ENCODE measurements at places on chromosomes 2 and 18.

GRCh38 chr2:106269591-106270291 is 75.6 kb upstream of the UXS1 start:
- DNase-seq = peak; percentile 68

GRCh38 chr2:169105476-169105875 is 36.1 kb downstream of the DHRS9 start:
- DNase-seq = no peak

- no peak for DNase-seq
Measured at GRCh38 chr18:3401669-3402620, 48.0 kb upstream of the TGIF1 start.

DNA sequence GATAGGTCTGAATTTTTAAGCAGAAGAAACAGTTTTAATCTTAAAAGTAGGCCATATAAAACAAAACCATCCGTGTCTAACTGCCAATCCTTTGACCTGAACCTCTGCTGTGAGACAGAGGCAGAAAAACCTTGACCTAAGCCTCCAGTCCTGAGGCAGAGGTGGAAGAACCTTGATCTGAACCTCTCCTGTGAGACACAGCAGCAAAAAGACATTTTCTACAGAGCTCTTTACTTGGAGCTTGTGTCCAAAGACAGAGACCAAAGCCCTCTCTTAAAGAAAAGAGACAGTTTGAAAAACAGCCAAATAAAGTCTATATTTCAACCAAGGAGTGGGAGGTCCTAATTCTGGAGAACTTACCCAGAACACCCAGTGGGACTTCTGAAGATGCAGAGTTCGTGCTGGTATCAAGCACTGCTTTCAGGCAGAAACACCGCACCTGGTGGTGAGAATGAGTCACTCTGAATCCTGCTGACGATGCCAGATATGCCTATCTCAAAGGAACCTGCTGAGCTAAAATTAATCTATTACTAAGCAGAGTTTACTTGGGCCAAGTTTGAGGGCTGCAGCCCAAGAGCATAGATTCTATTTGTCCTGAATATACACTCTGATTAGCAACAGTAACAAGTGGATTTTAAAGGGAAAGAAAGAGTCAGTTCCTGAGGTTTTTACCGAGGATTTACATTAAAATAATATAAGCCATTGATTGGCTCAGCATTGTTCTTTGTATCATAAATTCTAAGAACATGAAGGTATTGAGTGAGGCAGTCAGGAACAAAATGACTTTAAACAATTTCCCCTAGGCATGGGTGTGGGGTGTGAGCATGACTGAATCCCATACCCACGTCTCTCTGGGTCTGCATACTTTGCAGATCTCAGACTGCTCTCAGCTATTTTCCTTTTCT is 806.4 kb downstream of the TRIB2 start:
- DNase-seq = peak; percentile 41

DNA sequence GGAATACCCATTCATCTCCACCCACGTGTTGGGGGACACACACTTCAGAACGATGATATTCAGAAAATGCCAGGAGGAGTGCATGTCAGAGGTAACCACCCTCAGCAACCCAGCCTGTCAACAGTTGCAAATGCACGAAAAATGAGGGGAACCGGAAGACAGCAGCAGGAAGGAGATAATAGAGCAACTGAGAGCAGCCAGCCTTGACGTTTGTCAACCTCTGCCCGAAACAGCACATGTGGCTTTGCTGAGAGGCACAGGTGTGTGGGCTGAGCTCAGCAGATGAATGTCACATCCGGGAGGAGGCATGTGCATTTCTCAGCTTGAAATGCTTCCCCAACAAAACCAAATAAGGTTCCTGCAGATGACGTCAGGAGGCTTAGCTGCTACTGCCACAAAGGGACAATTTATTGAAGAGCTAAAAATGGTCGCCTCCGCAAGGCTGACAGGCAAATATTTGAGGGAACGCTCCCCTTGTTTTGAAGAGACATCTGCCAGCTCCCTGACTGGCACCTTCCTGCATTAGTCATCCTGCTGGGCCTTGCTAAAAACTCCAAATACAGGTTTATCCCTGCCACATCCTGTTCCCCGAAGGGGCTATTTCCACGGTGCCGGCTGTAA is 419.0 kb downstream of the NBAS start:
- peak; percentile 63 for DNase-seq

- peak; percentile 96 for DNase-seq
Measured at GRCh38 chr2:40251137-40251536, 200.8 kb downstream of the SLC8A1 start.

GRCh38 chr2:177211169-177211568 is 1.4 kb upstream of the HNRNPA3 start:
- DNase-seq = peak; percentile 84

- no peak for DNase-seq
Measured at GRCh38 chr2:24825883-24826772, 32.9 kb downstream of the CENPO start.

DNA sequence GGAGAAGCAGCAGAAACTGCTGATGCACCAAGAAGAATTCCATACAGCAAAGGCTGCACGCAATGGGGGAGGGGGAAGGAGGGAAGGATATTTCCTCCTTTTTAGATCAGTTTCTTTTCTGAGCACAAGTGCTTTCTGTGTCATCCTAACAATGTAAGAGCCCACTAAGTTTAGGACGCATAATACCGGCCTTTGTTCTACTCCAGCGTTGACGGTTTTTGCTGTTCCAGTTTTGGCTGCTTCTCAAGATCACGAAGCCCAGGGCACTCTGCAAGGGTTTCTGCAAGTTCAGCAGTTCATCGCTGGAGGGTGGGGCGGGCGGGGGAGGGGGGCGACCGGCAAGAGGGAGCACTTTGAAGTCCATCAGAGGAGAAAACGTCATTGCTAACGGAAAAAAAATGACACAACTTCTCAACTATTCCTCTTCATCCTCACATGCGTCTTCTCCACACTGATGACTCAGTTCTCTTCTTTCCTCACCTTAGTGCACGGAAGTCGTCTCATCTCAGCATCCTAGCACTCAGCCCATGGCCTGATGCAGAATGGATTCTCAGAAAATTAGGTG is 8.7 kb downstream of the FAM178B start:
- DNase-seq = no peak

GRCh38 chr2:186714611-186715010 is 20.8 kb downstream of the FAM171B start:
- DNase-seq = peak; percentile 2

DNA sequence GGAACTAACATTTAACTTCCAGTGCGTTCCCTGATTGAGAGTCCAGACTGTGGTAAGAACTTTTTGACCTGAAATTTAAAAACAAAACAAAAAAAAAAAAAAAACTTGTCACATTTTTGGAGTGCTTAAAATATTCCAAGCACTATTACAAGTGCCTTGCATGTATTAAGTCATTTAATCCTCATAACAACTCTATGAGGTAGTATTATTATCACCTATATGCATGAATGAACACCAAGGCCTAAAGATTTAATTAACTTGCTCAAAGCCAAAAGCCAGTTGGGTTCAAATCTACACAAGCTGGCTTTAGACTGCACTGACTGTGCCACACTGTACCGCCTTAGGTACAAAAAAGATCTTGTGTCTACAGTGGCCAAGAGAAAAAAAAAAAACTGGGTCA is 35.2 kb downstream of the METTL4 start:
- DNase-seq = no peak

- DNase-seq = no peak
Measured at GRCh38 chr2:132979339-132980093, 309.5 kb upstream of the LYPD1 start.

- peak; percentile 71 for DNase-seq
Measured at GRCh38 chr2:55112229-55113031, 62.2 kb upstream of the RTN4 start.

GRCh38 chr2:20571644-20572215 is 79.2 kb downstream of the HS1BP3 start:
- DNase-seq = no peak

DNA sequence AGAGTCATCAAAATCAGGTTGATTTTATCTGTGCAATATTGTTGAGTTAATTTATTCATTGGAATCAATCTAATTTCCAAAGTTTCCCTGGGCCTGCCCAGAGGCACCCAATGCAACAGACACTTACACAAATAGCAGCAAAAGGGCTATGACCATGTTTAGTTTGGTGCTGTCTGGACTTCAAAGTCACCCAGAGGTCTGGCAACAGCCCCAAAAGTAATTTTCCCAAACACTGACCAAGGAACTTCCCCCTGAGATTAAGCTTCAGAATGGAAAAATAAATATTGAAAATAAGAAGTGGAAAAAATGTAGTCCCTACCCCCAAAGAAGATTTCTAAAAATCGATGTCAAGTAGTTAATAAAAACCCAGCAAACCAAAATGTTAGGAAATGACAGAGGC is 70.9 kb upstream of the RNF152 start:
- no peak for DNase-seq

DNA sequence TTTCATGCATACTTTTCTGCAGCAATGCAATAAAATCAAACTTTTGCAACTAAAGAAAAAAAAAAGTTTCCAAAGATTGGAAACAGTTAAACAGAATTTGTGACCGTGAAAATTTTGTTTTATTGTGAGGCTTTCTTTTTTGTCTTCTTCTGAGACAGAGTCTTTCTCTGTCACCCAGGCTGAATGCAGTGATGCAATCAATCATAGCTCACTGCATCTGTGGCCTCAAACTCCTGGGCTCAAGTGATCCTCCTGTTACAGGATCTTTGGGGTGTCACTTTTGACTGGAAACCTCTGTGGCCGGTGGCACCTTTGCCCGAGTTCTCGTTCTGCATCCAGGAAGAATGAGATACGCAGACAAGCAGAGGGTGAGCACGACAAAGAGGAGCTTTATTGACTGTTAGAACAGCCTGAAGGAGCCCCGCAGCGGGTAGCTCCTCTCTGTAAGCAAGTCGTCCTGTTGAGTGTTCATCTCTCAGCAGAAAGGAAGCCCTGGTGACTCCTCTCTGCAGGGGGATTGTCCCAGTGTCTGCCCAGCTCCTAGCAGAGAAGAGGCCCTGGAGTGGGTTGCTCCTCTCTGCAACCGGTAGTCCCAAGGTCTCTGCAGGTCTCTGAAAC is 16.9 kb upstream of the ILKAP start:
- no peak for DNase-seq

DNA sequence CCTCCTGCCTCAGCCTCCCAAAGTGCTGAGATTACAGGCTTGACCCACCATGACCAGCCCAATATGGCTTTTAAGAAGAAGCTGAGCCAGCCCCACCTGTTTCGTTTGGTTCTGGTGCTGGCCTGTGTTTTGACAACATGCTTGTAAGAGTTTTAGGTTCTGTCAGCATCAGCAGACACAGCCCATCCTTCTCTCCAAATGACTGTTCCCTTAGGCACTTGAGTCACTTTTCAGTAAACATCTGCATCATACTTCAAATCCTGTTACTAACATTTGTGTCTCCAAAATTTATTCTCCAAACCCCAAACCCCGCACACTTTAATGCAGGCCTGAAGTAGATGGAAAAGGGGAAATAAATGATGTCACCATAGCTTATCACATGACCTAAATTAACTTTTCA is 1118.5 kb downstream of the TSN start:
- DNase-seq = no peak

DNA sequence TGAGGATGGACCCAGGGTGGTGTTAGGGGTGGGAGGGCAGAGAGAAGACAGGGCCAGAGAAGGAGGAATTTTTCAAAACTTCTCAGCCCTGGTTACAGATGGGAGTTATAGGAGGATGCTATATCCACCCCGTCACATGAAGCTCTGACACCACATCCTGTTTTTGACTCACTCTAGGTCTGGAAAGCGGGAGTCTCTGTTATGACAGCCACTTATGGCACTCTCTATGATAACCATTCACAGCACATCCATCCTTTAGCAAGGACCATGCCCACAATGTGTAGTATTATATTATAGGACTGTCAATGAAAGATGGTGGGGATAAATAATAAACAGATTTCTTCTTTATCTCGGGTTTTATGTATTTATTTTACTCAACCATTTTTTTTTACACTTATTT is 461.2 kb downstream of the CDH2 start:
- DNase-seq = no peak

DNA sequence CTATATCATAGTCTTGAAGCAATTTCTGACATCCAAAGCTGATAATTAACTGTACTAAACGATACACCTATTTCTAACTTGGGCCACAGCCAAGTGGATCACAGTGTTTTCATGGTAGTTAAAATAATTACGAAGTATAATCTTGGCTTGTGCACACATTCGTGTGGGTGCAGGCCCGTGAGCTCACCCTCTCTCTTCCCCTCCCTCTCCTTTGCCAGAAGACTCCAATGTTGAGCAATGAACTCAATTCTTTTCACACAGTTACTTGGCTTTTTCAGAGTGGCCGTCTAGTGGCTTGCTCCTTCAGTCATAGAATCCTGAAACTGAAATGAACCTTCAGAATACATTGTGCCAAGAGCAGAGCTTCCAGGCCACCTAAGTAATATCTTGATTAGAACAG is 178.7 kb downstream of the NCKAP5 start:
- no peak for DNase-seq

DNA sequence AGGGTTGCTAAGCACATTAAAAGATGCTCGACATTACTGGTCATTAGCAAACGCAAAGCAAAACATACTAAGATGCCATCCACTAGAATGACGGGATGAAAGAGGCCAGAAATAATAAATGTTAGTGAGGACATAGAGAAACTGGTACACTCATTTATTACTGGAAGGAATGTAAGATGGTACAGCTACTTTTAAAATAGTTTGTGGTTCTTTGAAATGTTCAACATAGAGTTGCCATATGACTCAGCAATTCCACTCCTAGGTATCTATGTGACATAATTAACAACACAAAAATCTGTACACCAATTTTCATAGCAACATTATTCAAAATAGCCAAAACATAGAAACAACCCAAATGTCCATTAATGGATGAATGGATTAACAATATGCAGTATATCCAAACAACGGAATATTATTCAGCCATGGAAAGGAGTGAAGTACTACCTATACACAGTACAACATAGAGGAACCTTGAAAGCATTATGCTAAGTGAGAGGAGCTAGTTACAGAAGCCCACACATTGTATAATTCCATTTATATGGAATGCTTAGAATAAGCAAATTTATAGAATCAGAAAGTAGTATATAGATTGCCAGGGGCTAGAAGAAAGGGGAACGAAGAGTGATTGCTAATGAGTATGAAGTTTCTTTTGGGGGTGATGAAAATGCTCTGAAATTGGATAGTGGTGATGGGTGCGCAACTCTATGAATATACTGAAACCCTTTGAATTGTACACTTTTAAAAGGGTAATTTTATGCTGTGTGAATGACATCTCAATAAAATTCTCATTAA is 61.9 kb upstream of the IL1R1 start:
- no peak for DNase-seq

DNA sequence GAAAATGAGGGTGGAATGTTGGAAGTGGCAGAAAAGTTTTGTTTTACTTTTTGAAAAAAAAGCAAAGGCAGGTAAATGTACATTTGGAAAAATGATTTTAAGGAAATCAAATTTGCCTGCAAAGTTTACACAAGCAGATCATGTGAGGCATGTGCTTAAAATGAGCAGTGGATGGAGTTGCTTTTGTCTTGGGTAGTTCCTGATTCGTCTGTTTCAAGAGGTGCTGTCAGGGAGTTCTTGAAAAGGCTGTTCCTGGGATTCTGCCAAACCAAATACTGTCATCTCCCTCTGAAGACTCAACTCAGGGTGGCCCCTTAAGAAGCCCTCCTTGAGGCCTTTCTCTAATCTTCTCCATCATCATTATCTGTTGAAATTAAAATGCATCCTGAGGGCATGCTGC is 59.0 kb downstream of the TACR1 start:
- DNase-seq = peak; percentile 29

GRCh38 chr2:112055730-112056625 is 909 bp downstream of the TMEM87B start:
- DNase-seq = peak; percentile 40

Measured in NCI-H510A treated with DMSO at 0.1 percent for 48 hours (cell line).